NCI-H526 treated with DMSO at 0.1 percent for 48 hours (cell line): ENCODE measurements at places on chromosomes 1 and 21.

DNA sequence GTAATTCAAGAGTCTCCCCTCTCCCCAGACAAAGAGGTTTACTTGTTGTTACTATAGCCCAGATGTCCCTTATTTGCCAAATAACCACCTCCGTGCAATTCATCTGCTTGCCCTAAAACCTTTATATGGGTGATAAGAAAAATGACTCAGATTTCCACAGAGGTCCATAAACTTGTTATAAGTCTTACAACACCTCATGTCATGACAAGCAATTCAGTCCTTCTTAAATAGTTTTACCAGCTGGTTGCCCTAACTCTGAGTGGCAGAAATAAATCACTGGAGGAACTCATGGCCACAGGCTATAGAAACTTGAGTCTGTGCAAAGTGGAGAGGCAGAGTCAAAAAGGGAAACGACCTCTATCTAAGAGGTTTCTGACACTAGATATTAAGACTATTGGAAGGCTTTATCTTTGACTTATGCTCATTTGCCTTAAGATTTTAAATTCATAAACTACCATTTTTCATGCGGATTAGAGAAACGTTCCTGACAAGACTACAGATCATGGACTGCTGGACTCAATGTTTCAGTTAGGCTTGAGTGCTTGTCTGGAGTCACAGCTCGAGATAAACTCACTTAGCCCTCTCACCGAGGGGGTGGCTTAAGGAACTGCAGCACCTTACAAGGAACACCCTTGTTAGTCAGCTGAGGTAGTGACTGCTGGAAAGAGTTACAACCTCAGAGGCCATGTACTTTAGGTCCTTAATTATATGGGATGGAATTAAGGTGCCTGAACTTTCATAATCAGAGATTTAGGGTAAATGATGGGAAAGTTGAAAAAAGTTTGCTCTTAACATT is 662.5 kb upstream of the USP24 start:
- DNase-seq: no peak

GRCh38 chr1:184033711-184034167 is 3.8 kb downstream of the COLGALT2 start:
- no peak for DNase-seq

DNA sequence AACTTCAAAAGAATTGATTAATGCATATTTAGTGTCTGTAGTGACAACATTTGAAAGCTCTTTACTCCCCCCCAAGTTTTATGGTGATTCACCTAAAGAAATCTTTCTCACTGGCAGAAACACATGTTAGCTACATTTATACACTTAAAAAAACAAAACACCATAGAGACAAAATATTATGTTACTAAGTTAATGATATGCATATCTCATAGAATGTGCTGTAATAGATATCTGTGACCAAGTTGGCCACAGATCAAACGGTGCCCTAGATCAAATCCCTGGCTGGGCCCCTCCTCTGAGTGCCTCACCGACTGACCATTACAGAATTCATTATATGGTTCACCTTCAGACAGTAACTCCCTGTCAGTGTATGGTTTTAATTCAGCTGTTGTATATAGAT is 322.1 kb upstream of the LYPLAL1 start:
- no peak for DNase-seq

GRCh38 chr1:61357539-61357938 is 275.2 kb downstream of the NFIA start:
- no peak for DNase-seq

GRCh38 chr1:36864823-36865601 is 169.3 kb downstream of the GRIK3 start:
- DNase-seq: no peak

GRCh38 chr1:192737306-192737705 is 71.5 kb upstream of the RGS2 start:
- no peak for DNase-seq

GRCh38 chr1:220680085-220680687 is 10.0 kb upstream of the C1orf115 start:
- DNase-seq: peak; percentile 10

GRCh38 chr1:230186874-230187273 is 119.8 kb downstream of the GALNT2 start:
- no peak for DNase-seq

DNA sequence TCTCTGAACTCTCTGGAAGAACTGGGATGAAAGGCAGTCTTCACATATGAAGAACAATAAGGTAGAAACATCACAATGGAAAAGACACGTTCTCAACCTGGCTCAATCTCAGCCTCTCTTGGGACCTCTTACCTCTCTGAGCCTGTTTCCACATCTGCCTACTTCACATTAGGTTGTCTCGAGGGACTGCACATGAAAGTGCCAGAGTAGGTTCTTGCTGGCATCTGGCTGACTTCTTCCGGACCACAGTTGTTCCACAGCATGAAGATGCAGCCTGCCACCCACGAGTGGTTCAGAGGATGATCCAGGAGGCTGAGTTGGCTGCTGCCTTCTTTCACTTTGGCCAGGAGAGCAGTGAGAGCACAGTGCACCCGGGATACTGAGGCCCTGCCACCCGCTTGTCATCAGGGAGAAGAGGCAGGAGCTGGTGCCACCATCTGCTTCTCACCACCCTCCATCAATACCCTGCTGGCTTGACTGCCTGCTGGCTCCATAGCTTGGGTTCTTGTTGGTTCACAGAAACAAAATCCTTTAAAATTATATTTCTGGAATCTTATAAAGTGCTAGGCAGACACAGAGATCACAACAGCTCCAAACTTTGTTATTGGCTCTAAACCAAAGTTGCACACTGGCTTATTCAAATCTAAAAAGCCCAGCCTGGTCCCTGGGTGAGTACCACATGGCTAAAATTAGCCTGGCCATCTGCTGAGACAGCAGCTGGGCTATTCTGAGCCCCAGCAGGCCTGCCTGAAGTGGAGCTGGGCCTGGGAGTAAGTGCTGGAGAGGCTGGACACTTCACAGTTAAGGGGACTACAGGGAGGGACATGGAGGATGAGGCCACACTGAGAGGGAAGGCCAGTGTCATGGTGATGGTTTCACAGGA is 46.9 kb upstream of the LIN9 start:
- no peak for DNase-seq

DNA sequence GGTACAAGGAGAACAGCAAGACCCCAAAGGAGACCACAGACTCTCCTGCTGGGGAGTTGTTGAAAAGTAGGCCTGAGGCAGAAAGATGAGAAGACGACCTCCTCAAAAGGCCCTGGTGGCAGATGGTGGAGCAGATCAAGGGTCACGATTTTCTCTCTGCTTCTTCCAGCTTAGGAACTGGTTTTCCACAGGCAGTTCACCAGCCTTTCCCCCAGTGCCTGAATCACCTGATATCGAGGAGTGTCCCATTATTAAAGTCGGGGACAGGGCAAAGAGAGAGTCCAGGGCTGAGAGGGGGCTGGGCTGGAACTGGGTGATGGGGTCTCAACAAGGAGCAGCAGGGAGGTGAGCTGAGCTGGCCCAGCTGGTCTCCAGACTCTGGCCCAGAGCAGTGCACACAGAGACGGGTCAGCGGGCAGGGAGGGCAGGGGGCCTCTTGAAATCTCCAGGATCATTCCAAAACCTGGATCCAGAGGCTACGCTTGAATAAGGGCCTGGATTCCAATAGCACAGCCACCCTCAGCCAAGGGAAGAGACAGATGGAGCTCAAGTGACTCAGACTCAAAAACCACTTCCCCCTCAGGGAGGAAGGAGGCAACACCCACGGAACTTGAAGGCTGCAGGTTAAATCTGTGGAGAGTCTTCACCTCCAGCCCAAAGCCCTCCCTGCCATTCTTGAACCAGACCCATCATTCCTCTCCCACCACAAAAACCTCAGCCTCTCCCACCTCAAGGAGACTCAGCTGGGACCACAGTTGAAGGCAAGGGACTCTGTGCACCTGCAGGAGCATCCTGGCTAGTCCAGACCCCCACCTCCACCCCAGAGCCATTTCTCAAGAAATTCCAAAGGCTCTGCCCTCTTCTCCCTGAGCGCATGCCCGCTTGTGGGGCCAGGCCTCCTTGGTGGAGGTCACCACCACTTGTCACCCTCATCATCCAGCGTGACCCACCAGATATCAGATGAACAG is at the start of gene S100A5:
S100A5 (minus strand) TSS at position 541 of the 968 bp plus-strand sequence. CDS start 743 bp downstream, outside the sequence.
- no peak for DNase-seq

GRCh38 chr1:33302325-33302724 is 18.6 kb downstream of the A3GALT2 start:
- no peak for DNase-seq

DNA sequence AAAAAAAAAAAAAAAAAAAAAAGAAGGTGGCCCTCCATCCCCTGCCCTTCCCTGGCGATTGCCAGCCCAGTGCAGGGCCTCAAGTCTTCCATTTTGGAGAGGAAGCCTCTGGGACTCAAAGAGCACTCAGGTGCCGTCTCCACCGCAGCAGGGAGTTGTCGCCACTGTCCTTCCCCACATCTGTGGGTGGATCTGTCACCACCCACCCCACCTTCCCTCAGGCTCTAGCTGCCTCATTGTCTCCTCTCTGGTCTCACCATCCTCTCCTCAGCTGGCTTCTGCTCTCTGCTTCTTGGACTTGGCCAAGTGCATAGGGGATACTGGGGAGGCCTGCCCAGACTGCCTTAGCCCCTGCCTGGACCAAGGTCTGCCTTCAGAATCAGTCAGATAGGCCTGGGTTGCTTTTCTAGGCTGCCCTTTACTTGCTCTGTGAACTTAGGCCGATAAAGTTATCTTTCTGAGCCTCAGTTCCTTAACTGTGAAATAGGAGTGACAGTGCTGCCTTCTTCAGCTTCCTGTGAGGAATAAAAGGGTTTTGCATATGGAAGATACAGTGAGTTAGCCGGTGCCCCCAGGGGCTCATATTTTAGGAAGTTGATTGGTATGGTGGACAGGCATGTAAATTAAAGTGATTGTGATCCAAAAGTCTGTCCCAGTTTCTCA is 15.8 kb downstream of the RCC1 start:
- peak; percentile 43 for DNase-seq

DNA sequence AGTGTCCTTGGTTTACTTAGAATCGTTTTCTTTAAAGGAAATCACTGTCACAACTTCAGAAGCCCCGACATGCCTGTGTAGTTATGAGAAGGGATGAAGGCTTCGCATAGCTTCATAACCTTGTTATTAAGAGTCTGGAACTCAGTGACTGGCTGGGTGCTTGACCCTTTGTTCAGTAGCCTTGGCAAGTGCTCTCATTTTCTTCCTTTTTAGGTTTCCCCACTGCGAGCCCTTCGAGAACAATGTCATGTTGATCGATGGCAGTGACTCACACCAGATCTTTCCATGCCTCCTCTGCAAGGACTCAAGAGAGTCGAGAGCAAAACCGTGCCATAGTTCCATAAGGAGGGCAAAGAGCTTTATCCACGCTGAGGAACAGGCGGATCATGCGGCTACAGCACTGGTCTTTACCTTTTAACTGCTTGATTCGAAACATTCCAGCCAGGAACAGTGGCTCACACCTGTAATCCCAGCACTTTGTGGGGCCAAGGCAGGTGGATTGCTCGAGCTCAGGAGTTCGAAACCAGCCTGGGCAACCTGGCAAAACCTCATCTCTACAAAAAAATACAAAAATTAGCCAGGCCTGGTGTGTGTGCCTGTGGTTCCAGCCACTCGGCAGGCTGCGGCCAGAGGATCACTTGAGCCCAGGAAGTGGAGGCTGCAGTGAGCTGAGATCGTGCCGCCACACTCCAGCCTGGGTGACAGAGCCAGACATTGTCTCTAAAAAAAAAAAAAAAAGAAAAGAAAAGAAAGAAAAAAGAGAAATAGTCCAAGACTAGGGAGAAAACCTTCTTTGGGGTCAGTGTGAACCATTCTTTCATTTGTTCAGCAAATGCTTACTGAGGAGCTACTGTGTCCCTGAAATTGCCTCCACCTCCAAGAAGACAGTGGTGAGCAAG is 95.4 kb upstream of the ERRFI1 start:
- no peak for DNase-seq

DNA sequence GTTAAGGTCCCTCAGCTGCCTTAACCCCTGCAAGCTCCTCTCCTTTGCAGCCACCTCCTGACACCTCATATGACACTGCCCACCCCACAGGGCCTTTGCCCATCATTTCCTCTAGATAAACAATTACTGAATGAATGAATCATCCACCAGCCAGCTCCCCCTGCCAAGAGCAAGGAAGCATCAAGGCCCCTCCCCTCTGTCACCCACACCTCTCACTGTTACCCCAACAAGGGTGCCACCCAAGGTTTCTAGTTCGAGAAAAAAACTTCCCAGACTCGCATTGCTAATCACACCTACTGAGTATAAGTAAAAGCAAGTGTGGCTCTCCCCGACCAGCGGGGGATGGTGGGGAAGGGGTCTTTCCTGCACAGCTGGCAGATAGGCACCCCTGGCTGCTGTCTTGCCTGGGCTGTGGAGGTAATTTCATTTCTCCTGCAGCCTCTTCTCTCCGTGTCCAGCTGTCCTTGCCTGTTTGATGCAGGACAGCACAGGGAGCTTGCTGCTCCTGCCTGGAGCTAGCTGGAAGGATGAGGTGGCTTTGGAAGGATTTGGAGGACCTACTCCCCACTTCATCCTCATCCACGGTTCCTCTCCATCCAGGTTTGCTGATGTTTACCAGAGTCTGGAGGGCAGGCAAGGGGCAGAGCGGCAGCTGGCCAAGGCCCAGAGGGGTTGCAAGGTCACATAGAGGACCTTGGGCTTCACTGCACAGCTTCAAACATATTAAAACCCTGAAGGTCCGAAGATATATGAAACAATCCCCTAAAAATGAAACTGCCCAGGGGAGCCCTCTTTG is 33.1 kb upstream of the LBR start:
- no peak for DNase-seq

DNA sequence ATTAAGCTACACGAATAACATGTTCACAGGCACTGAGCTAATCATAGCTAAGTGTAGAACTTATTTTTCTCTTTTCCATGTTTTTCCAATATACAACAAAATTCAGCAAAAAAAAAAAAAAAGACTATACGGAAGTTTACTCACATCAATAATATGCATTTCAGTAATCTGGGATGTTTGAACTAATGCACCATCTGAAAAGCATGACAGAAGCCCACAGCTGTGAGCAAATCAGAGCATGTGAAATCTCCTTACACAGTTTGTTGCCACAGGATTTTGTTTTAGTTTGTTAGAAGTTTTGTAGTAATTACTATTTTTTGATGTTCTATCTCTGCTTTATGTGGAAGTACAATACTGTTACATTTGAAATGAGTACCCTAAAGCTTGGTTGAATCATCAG is 1051.7 kb downstream of the TTLL7 start:
- no peak for DNase-seq

DNA sequence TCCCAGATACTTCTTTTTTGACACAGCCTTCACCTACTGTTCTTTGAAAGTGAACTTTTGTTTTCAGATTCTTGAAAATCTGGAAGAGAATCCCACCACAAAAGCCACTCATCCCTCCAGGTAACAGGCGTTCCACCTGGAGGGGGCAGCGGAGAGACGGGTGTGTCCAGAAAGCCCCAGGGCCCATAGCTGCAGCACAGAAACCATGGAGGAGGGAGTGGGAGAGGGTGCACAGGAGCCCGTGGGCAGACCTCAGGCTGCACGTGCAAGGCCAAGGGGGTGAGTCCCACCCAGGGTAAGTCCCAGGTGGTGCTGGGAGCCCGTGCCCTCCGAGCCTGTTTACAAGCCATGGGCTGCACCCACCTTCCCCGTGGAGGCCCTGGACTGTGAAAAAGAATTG is 86.5 kb downstream of the PSMG1 start:
- DNase-seq: no peak
